ENCODE measurements at places on chromosomes 16 and 17.

GRCh38 chr17:29172589-29172988 is 7.6 kb downstream of the MYO18A start:
- no peak for DNase-seq

DNA sequence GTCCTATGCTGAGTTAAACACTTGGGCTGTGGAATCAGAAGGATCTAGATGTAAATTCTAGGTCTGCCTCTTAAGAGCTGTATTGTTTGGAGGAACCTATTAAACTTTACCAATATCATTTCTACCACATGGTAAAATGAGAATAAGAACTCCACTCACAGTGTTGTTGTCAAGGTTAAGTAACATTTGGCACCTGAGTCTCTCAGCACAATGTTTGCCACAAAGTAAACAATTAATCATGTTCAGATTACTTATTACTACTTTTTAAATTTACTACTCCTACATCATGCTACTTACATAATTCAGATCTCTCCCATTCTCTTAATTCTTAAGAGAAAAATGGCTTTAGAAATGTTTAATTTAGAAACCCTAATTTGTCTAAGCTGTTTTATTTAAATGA is 305.9 kb downstream of the CA10 start:
- DNase-seq, result no peak

GRCh38 chr17:78600181-78600721 is 23.1 kb upstream of the DNAH17 start:
- peak; percentile 75 for DNase-seq

GRCh38 chr16:27927266-27927901 is 136.1 kb downstream of the GSG1L start:
- DNase-seq, result no peak

DNA sequence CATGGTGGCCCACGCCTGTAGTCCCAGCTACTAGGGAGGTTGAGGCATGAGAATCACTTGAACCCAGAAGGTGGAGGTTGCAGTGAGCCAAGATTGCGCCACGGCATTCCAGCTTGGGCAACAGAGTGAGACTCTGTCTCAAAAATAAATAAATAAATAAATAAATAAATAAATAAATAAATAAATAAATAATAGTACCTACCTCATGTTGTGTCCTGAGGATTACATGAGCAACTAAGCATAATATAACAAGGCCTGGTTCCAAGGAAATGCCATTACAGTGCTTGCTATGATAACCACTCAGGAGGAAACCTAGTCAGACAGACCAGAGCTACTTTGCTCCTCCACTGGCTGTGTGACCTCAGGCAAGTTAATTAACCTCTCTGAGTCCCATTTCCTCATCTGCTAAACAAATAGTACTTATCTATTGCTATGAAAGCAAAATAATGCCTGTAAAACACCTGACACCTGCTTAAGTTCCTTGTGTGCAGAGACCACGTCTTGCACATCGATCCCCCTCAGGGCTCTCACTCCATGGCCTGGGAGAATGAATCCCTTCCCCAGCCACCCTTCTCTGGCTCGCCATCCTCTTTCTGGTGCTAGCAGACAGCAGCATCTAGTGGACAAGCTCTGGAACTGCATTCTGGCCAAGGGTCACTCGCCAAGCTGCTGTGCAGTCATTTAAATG is 7.5 kb downstream of the EPOP start:
- peak; percentile 55 for DNase-seq

DNA sequence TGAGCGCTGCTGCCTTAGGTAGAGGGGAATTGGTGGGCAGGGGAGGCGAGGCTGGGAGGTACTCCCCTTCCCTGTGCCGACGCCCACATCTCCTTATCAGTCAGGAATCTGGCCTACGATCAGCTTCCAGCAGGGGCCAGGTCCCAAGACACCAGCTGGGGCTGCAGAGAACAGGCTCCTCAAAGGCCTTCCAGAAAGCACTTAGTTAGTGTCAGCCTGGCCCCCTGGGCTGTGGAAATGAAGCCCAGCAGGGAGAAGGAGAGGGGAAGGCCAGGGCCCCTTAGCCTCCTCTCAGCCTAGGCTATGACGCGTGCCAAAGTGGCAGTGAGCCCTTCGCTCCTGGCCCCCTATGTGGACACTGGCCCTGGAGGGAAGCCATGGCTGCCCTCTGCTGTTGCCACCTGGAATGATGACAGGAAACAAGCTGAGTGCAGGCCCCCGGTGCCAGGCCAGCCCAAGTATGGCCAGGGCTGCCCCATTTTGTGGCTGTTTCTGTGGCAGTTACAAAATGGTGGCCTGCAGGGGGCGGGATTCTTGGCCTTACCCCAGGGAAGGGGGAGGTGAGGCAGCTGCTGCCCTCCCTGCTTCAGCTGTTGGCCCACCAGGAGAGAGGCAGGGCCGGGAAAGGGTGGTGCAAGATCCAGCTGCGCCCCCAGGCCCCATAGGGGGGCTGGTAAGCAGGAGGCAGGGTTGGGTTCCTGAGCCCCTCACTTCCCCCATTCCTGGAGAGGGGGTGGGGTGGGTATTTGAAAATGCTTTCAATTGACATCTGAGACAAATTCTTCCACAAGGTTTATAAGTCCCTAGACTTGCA is 11.3 kb downstream of the TBX4 start:
- no peak for DNase-seq

DNA sequence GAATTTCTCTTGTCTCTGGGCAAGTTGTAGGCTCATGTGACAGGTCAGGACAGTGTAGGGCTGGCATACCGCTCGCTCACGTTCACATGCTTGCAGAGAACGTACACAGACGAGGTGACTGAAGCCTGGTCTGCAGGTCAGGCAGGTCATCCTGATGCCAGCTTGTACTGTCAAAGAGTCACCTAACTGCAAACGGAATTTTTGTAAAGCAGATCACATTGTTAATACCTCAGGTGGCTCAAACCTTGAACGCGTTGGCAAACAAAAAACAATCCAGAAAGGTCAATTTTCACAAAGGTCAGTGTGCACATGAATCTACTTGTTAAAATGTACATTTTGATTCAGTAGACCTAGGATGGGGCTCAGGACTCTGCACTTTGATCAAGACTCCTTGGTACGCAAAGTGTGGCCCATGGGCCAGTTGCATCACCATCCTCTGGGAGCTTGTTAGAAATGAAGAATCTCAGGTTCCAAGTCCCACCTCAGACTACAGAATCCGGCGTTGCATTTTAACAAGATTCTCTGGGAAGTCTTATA is 28.6 kb downstream of the ANKRD40 start:
- no peak for DNase-seq

DNA sequence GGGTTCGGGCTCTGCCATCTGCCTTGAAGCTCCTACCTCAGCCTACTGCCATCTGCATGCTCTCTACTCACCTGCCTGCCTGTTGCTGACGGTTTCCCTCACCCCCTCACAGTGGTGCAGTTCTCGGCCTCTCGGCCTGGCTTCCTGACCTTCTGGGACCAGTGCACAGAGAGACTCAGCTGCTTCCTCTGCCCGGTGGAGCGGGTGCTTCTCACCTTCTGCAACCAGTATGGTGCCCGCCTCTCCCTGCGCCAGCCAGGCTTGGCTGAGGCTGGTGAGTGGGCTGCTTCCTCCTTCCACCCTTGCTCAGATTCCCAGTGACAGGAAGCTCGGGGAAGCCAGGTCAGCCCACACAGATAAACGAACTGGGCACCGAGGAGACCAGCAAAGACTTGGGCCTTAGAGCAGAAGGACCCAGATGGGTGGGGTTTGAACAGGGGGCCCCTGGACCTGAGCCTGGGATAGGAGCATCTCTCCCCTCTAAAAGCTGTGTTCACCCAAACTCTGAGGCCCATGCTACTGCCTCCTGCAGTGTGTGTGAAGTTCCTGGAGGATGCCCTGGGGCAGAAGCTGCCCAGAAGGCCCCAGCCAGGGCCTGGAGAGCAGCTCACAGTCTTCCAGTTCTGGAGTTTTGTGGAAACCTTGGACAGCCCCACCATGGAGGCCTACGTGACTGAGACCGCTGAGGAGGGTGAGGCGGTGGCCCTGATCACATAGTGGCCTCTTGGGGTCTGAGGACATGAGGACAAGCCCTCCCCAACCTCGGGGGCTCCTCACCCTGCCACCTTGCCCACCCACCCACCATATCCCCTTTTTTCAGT is 16.4 kb downstream of the RIPOR1 start:
- DNase-seq, result no peak

GRCh38 chr17:47703191-47703591 is 9.2 kb downstream of the TBKBP1 start:
- DNase-seq, result no peak

DNA sequence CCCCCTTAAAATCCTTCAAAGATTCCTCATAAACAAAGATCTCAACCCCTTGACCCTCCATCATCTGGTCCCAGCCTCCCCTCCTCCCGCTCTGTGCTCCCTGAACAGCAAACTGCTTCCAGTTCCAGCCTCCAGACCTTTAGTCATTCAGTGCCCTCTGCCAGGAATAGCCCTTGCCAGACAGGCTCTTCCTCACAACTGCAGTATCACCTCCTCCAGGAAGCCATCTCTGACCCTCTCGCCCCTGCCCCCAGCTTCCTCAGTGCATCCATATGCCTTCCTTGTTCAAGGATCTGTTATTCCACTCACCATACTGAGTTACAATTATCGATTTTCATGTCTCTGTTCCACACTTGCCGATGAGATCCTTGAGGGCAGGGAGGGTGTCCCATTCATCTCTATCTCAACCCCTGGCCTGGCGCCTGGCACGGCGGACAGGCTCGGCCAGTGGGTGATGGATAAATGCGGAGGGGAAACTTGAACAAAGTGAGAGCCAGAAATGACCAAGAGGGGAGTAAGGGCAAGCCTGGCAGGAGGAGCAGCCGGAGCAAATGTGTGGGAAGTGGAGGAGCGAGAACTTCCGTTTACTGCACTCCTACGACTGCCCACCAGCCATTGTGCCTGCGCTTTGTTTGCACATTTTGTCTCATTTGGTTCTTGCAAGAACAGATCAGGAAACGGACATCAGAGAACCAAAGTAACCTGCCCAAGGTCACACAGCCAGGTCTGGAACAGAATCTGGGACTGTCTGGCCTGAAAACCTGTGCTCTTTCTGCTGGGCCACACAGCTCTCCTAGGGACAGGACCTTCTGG is 2.0 kb upstream of the NXPH3 start:
- DNase-seq, result no peak

GRCh38 chr17:68957944-68958343 is 2.8 kb upstream of the ABCA8 start:
- no peak for DNase-seq

DNA sequence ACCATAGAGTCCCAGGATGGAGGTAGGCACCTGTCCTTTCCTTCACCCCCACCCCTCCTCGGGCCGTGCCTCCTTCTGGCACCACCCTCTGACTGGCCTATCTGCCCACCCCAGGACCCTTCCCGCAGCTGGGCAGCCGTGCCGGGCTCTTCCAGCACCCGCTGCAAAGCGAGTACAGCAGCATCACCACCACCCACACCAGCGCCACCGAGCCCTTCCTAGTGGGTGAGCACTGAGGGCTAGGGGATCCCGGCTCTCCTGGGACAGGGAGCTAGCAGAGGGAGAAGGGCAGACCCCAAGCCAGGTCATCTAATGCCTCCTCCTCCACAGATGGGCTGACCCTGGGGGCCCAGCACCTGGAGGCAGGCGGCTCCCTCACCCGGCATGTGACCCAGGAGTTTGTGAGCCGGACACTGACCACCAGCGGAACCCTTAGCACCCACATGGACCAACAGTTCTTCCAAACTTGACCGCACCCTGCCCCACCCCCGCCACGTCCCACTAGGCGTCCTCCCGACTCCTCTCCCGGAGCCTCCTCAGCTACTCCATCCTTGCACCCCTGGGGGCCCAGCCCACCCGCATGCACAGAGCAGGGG is 7.8 kb downstream of the GALK1 start:
- no peak for DNase-seq

DNA sequence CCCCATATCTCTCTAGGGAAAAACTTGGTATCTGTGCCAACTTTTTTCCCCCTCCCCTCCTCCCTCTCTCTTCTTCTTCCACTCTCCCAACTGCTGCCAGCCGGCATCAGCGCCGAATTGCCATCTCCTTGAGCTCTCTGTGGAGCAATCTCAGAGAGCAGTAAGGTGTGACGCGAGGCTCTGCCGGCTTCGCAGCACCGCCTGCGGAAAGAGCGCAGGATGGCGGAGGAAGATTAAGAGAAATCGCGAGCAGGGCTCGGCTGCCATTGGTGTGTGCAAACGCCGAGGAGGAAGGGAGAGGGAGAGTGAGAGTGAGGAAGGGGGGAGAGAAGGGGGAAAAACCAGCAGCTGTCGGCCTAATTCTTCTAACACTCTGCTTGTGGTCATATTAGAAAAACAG is 44.2 kb downstream of the NEUROD2 start:
- DNase-seq, result no peak

GRCh38 chr17:5283571-5284315 is 1.7 kb downstream of the RABEP1 start:
- no peak for DNase-seq

- DNase-seq, result peak; percentile 52
Measured at GRCh38 chr17:80080081-80080480, 21.3 kb upstream of the GAA start.

GRCh38 chr16:27718201-27719105 is 168.5 kb downstream of the KATNIP start:
- DNase-seq, result no peak

GRCh38 chr16:86022381-86022960 is 123.5 kb downstream of the IRF8 start:
- DNase-seq, result no peak

GRCh38 chr17:63445571-63445953 is 544 bp downstream of the CYB561 start:
- no peak for DNase-seq

DNA sequence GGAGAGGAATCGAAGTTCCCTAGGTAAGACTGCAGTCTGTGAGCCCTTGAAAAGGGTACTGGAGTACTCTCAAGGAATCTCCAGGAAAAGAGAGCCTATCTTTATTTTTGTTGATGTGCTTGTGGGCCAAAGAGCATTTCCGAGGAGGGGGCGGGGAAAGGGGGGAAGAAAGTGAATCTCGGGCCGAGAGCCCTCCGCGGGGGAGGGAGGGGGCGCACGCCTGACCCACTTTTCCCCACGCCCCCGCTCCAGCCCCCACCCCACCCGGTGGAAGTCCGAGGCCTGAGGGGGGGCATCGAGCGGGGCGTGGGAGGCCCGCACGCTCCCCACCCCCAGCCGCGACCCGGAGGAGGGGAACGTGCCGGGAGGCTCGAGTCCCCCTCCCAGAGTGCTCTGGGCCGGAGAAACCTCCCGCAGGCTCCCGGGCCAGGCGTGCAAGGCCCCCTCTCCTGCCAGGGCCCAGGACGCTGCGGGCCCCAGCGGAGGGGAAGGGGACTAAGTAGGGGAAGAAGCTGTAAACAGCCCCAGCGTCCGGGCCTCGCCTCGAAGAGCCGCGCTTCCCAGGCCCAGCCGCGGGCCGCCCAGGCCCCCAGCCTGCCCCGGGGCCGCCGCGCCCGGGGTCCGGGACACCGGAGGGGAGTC is 444 bp downstream of the HELZ start:
- DNase-seq, result peak; percentile 38

- no peak for DNase-seq
Measured at GRCh38 chr16:86085161-86085611, 186.2 kb downstream of the IRF8 start.

GRCh38 chr17:82795615-82796014 is 43.8 kb downstream of the TBCD start:
- DNase-seq, result no peak

DNA sequence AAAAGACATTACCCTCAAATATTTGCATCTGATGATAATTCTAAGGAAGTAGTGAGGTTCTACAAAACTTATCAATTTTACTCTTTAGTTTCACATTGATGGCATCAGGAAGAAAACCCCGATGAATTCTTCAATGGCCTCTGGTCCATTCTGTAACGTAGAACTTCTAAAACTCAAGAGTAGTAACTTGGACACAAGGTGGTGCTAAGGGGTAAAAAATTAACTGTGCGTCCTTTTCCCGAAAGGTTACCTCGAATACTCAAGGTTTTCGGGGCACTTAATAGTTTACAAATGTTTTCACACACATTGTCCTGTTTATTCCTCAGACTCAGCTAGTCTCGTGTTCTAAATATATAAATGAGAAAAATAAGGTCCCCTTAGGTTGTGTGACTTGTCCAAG is 517.3 kb upstream of the ZFHX3 start:
- no peak for DNase-seq

All from SJSA1 (cell line).